ENCODE measurements at places on chromosomes 11 and 22.
A peak's percentile ranks its signal among the peaks of the same experiment; 100 is the strongest.

GRCh38 chr11:4105916-4106315, 11.3 kb downstream of the RRM1 start:
- DNase-seq: no peak

DNA sequence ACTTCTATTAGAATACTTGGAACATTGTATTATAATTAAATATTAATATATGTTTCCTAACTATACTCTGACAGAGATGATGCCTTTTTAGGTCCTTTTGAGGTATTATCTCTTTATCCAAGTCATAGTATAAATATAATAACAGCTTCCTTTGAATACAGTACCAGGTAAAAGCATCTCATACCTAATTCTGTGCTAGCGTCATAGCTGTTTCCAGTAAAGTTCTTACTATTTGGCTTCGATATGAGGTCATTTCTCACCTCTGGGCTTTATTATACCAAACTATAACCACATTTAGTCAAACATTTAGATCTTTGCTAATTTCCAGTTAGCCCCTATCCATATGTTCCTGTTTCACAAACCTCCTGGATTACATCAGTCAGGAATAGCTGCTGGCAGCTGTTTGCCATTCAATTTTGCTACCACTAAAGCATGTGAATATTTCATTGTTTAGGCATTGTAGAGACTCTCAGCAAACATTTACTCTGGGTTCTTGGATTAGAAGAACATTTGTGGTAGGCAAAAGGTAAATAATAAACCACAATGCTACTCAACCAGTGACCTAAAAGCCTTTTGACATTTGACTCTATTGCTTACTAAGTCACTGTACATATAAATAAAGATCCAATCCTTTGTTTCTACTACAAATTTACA, 255.1 kb downstream of the TTC28 start:
- DNase-seq: peak; percentile 39

- no peak for DNase-seq
Observed at GRCh38 chr22:39117585-39118191, 20.6 kb downstream of the APOBEC3H start.

DNA sequence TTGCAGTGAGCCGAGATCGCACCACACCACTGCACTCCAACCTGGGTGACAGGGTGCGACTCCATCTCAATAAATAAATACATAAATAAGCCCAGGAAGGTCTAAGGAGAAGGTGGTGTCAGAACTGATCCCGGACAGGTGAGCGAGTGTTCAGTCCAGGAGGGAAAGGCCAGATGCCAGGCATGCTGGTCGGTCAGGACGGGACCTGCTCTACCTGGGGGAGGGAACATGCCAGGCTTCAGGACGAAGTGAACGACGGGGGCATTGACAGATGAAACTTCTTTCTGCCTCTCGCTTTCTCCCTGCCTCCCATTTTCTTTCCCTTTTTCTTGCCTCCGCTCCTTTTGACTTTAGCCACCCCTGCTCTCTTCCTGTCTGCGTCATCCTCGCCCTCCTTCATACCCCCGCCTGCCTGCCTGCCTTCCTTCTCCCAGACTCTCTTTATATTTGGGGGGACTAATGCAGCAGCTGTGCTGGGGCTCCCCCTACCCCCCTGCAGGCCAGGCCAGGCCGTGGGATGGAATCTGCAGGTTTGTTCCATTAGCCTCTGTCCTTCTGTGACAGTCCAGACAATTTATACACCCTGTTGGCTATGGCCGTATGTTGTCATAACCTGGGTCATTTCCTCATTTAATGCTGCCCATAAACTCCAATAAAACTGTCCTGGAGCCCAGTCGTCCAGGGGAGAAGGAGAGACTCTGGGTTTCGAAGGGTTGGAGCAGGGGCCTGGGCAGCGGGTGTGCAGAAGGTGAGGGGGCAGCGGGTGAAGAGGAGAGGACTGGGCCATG, 209.2 kb upstream of the TBCEL start:
- no peak for DNase-seq

- DNase-seq: no peak
Observed at GRCh38 chr11:18757811-18758210, 31.8 kb upstream of the IGSF22 start.

- peak; percentile 38 for DNase-seq
Observed at GRCh38 chr11:76459299-76459698, 14.5 kb downstream of the EMSY start.

- DNase-seq: peak; percentile 8
Observed at GRCh38 chr11:11843642-11844041, 1.9 kb downstream of the USP47 start.

- no peak for DNase-seq
Observed at GRCh38 chr11:73629907-73630306, 16.5 kb upstream of the PLEKHB1 start.

DNA sequence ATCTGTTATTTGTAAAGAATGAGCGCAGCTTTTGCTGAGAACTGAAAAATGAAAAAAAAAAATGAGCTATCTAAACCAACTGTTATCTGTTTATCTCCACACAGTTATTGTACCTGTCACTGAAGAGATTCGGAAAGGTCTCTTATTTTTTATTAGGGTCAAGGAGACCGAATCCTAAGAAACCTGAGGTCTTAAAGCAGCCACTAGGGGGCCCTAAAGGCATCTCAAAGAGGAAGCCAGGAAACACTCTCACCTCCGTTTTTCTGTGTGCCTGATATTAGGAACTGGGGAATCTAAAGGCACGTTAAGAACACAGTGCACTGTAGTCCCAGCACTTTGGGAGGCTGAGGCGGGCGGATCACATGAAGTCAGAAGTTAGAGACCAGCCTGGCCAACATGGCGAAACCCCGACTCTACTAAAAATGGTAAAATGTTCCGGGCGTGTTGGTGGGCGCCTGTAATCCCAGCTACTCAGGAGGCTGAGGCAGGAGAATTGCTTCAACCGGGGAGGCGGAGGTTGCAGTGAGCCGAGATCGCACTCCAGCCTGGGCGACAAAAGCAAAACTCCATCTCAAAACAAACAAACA, 3.5 kb upstream of the LARGE1 start:
- peak; percentile 60 for DNase-seq

All from SK-N-SH (cell line).